ENCODE measurements at places on chromosomes 4 and X. TPM values are rescaled to one million over a fixed set of nuclear protein-coding genes. Genes with fewer than 3 reads are reported as not detected.
A peak's percentile ranks its signal among the peaks of the same experiment; 100 is the strongest.

DNA sequence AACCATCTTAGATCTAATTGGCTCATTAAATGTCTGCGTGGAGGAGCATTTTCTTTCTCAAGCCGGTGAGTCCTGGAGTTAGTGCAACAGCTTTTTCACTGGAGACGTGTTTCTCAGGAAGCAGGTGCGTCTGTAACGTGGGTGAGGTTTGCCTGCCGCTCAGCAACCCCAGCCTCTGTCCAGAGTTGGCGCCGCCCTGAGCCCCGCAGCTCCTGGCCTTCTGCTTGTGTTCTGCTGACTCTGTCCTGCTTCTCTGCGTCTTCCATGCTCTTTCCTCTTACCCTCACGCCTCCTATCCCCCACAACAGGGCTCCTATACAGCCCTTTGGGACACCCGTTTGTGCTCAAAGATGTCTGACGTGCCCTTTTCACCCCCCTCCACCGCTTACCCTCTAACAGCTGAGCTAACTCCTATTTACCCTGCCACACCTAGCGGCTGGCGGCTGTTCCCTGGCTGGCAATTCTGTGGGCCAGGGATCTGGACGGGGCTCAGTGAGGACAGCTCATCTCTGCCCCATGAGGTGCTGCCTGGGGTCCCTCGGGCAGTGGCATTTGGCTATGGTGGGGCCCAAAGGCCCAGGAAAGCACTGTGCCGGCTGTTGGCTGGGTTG lies 18.8 kb downstream of the DOK7 start:
- no peak for DNase-seq

KIF4A gene
- 0.24 TPM for total RNA-seq

GRCh38 chr4:6701371-6701770 lies 7.7 kb downstream of the S100P start:
- no peak for DNase-seq

GRCh38 chrX:132171478-132171877 lies 43.7 kb upstream of the FRMD7 start:
- DNase-seq = no peak

GRCh38 chrX:15881381-15881897 lies 26.8 kb upstream of the AP1S2 start:
- DNase-seq = no peak

GRCh38 chr4:6916587-6917460 lies 7.2 kb downstream of the TBC1D14 start:
- no peak for DNase-seq

PLXNB3 gene
- 23.6 TPM for total RNA-seq

DNA sequence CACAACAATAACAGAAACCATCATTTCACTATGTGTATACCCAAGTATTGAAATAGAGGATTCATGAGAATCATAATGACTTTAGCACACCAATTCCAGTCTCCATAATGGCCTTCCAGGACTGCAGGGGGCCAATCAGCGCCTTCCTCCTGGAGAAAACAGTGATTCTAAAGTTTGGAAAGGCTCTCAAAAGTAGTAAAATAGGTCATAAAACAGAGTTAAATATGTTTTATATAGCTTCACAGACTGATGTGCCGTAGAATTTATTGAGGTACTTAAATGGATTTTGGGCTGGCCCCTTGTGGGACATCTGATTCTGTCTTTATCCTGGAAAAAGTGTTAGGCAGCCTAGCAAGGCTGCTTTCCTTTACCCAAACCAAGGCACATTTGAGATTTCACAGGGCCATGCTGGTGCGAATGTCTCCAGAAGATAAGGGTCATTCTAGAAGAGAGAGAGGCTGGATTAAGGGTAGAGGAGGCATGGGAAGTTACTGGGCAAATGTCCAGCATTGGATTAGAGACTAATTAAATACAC lies 543.9 kb downstream of the GALNTL6 start:
- DNase-seq = peak; percentile 92

NHS gene
- total RNA-seq = 3.6 TPM

GYPA gene
- 30.1 TPM for total RNA-seq

MYOZ2 gene
- 3.6 TPM for total RNA-seq

DNA sequence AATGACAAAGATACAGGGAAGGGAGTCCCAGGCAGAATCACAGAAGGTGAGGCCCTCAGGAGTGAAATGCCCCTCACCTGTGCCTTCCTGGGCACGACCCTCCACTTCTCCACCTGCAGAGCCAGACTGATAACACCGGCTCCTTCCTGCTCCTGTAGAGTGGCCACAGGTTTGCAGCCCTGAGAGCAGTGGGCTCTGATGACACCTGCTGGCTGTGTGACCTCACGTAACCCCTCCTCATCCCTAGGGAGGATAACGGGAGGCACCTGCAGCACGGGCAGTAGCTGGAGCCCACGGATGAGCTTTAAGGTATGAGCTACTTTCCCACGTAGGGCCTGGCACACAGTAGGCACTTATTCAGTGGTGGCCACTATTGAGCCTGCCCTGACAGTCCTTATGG lies 25.5 kb upstream of the MAN2B2 start:
- no peak for DNase-seq

DNA sequence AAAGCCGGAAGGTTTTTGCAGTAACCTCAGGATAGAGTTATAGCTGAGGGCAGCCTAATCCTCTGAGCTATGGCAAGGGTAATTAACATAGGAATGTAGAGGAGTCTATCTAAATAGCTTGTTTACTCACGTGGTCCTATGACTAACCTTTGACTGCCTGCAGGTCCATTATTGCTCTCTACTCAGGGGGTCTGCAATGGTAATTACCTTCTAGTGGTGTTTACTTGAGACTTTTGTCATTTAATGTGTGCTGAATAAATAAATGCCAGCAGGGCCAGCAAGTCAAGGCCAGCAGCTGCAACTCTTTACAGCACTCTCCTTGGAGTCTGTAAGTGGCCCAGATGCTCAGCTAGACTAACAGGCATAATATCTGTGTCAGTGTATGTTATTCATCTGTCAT lies 212.7 kb upstream of the FMR1 start:
- no peak for DNase-seq

- DNase-seq = no peak
These were observed 69.7 kb downstream of the METTL14 start for GRCh38 chr4:118754890-118755289.

PDGFRA gene
- total RNA-seq = 465 TPM

ALB gene
- total RNA-seq = 7.0 TPM

MUC7 gene
- 10.8 TPM for total RNA-seq

NAA11 gene
- total RNA-seq = 6.5 TPM

DNAAF6 gene
- 0.48 TPM for total RNA-seq

DNA sequence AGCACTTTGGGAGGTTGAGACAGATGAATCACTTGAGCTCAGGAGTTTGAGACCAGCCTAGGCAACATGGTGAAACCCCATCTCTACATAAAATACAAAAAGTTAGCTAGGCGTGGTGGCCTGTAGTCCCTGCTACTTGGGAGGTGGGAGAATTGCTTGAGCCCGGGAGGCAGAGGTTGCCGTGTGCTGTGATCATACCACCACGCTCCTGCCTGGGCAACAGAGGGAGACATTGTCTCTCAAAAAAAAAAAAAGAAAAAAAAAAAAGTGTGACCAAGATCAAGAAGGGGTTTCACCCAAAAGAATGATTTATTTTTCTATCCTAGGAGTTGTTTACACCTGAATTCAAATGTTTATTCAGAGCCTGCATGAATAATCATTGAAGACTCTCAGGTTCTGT lies 572.4 kb upstream of the GALNT7 start:
- no peak for DNase-seq
